ENCODE measurements at places on chromosomes 6 and 20.

DNA sequence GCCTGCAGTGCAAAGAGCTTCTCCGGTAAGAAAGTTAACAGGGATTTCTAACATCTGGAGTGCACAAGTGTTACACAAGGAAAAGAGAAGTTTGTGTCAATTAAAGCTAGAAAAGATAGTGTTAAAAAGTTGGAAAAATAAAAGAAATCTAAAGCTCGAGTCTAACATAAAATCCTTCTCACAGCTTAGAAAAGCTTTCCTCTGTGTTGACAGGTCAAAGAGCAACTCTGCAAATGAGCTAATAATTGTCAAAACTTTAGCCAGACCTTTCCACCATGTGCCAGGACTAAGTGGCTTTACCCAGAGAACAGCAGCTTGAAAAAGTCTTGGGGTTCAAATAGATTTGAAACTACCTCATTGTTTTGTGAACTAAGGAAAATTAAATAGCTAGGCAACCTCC is 14.8 kb downstream of the PTPRK start:
- no peak for DNase-seq

DNA sequence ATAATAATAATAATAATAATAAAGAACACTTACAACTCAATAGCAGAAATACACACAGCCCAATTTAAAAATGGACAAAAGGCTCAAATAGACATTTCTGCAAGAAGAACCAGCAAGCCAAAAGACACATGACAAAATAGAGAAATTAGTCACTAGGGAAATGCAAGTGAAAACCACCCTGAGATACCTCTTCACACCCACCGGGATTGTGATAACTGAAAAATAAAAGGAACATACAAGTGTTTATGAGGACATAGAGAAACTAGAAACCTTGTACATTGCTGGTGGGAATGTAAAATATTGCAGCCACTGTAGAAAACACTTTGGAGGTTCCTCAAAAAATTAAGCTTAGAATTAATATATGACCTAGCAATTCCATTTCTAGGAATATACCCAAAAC is 59.2 kb downstream of the ZDHHC14 start:
- DNase-seq, result no peak

GRCh38 chr6:4413073-4413472 is 277.7 kb upstream of the ECI2 start:
- no peak for DNase-seq

DNA sequence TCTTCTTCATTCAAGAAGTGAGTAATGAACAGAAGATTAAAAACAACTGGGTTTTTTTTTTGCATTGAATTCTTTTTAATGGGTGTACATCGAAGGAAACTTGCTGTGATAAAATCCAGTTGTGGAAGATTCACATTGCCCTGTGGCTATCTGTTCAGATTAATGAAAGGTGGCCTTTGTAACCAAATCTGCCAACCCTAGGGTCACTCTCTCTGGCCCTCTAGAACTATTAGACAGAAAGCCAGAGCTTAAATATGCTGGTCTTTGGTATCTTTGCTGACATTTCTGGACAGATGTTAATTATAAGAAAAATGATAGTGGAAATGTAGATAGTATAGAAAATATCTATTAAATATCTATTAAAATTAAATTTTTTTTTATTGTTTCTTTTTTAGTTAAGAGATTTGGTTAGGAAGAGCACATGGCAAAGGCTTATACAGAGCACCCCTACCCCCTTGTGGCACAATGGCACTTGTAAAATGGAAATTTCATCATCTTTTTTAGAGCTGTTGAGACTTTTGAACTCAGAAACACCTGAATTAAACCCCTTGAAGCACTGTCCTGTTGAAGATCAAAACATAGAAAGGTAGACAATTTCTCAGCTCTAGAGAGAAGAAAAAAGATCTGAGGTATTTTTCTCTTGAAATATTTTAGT is 572.5 kb downstream of the PKHD1 start:
- no peak for DNase-seq

- DNase-seq, result no peak
Measured at GRCh38 chr20:17562804-17563305, 7.0 kb upstream of the DSTN start.

- DNase-seq, result no peak
Measured at GRCh38 chr6:148513145-148514071, 170.8 kb downstream of the SASH1 start.

GRCh38 chr20:57990396-57990987 is 238.0 kb downstream of the ANKRD60 start:
- no peak for DNase-seq

DNA sequence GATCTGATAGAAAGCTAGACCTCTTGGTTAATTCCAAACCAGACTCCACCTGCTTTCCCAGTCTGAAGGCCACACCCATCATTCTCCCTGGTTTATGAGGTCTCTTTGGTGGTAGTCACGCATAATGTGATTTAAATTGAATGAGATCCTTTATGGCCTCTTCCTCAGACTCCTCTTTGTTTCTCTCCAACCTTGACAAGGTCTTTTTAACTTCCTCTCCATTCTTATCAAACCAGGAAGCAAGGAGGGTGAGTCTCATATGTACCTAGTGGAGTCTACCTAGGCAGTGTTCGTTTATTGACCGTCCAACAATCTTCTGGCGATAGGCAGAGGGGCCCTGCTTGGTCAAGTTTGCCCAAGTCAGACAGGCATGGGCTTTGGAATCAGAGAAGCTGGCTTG is 184.2 kb upstream of the LAMP5 start:
- no peak for DNase-seq

GRCh38 chr6:32196682-32197616 is 4.5 kb upstream of the GPSM3 start:
- DNase-seq, result no peak

GRCh38 chr20:19858466-19859371 is 100.7 kb downstream of the RIN2 start:
- no peak for DNase-seq

- DNase-seq, result no peak
Measured at GRCh38 chr6:20696676-20697075, 162.4 kb downstream of the CDKAL1 start.

GRCh38 chr6:104623052-104623690 is 236.5 kb downstream of the HACE1 start:
- no peak for DNase-seq

- no peak for DNase-seq
Measured at GRCh38 chr6:143894655-143895054, 30.4 kb downstream of the ZC2HC1B start.

GRCh38 chr20:1625083-1625690 is 5.4 kb upstream of the SIRPB1 start:
- DNase-seq, result no peak

DNA sequence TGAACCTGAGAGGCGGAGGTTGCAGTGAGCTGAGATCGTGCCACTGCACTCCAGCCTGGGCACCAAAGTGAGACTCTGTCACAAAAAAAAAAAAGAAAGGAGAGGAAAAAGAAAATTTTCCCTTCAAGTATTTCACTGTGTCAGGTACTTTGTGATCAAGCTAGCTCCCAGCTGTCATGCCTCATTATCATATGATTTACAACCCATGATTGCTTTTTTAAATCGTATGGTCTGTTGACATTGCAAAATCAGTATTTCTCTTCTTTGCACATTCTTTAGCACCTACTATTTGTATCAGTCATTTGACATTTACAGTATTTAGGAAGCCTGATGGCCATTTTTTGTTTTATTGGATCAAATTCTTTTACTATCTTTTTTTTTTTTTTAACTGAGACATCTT is 22.4 kb downstream of the SASH1 start:
- no peak for DNase-seq

- DNase-seq, result no peak
Measured at GRCh38 chr6:68737061-68737460, 102.0 kb downstream of the ADGRB3 start.

GRCh38 chr20:33209789-33210188 is 7.4 kb upstream of the BPIFA3 start:
- peak; percentile 43 for DNase-seq

GRCh38 chr6:13402711-13403110 is 74.4 kb upstream of the TBC1D7 start:
- DNase-seq, result no peak

GRCh38 chr6:140178935-140179334 is 804.5 kb upstream of the CITED2 start:
- no peak for DNase-seq

- DNase-seq, result no peak
Measured at GRCh38 chr6:82030301-82030700, 217.2 kb downstream of the IBTK start.

DNA sequence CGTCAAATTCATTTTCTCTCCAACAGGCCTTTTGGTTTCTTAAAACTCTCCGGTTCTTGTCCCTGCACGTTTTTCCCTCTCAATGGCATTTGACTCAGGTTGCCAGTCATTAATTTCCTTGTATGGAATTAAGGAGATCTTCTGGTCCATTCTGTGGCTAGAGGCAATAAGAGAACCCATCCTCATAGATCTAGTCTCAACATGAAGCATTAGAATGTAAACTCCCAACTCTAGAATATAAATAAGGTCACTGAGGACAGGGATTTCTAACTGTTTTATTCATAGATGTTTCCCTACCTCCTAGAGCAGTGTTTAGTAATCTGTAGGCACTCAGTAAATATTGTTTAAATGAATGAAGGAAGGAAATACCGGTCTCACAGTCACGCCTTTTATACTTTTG is 185.2 kb upstream of the FLRT3 start:
- DNase-seq, result no peak
